ENCODE measurements at places on chromosomes 13 and 19. TPM values are rescaled to one million over a fixed set of nuclear protein-coding genes. Genes with fewer than 3 reads are reported as not detected.
A peak's percentile ranks its signal among the peaks of the same experiment; 100 is the strongest.

- H3K4me1 ChIP-seq = no peaks in the 10 kb centered on the region
- H3K4me3 ChIP-seq = no peak overlapping the region
- H3K27ac ChIP-seq = no peak overlapping the region
- DNase-seq = no peak
These were observed 2473.5 kb downstream of the PCDH9 start for GRCh38 chr13:64756621-64757020.

- H3K4me3 ChIP-seq = peak within 1 kb of the TSS; percentile 51
- H3K27me3 ChIP-seq = no peaks in the 10 kb centered on the region
- DNase-seq = peak; percentile 79
- peaks cover 36% of the 10 kb centered on the region for H3K4me1 ChIP-seq
These were observed at the start of gene TLE6 for GRCh38 chr19:2977001-2977745. Gene TLE6, plus strand, starts transcription at chr19:2977564. Its CDS starts 670 bp downstream, at chr19:2978234.

- H3K27me3 ChIP-seq = no peaks in the 10 kb centered on the region
- peak overlapping the region; percentile 83 for H3K4me3 ChIP-seq
- peak overlapping the region; percentile 99 for H3K27ac ChIP-seq
- peaks cover 22% of the 10 kb centered on the region for H3K36me3 ChIP-seq
- peaks cover 65% of the 10 kb centered on the region for H3K4me1 ChIP-seq
- no peak for DNase-seq
These were observed 1.5 kb downstream of the CALM3 start for GRCh38 chr19:46602392-46603194.

DNA sequence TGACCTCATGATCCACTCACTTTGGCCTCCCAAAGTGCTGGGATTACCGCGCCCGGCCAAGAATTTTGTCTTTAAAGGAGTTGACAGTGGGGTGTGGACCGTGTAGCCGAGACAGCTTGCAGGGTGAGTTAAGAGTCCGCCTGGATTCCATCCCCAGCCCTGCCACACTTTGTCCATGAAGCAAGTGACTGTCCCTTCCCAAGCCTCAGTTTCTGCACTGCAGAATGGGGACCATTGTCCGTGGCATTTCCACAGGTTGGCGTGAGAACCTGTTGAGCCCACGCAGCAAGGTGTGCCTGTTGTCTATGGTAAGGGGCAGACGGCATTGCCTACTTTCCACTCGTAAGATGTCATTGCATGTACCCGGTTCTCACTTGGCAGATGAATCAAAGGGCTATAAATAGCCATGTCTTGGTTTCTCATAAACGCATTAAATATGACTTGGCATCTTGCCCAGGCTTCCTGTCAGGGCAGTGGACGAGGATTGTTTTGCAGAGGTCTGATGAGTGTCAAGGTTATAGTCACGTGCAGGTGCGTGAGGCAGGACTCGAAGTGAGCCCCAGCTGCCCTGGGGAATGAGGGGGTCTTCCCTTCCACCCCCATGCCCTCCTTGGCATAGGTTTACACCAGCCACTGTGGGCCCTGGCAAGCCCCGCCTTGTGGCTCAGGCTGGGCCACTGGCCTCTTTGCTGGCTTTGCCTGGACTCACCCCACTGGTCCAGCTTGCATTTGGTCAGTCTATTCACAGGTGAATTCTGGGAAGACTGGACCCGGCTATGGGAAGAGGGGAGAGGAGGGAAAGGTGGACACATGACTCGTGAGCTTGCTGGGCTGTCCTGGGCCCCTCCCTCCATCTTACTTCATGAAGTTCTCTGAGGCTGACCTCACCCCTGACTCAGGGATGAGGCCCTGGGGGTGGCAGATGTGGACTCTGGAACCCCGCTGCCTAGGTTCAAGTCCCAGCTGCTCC is 14.6 kb downstream of the FAM187B start:
- peak; percentile 70 for DNase-seq
- H3K4me3 ChIP-seq = no peak overlapping the region
- no peaks in the 10 kb centered on the region for H3K27me3 ChIP-seq
- peaks cover 20% of the 10 kb centered on the region for H3K4me1 ChIP-seq

DNA sequence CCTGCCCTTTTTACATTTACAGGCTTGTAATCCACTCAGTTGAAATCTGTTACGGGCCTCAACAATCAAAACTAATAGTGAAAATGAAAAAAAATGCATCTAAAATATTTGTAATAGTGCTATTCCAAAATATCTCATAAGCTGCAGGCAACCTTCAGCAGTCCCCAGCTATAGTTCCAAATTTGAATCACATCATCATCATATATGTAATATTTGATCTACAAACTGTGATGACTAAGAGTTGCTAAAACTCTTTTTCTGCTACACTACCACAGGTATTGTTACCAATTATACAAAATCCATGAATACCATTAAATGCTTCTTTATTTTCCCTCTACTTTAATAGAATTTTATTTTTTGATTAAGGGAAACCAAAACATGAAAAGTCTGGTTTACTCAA is 121.4 kb upstream of the RFC3 start:
- no peak overlapping the region for H3K27ac ChIP-seq
- H3K4me3 ChIP-seq = no peak overlapping the region
- no peaks in the 10 kb centered on the region for H3K27me3 ChIP-seq
- H3K36me3 ChIP-seq = no peaks in the 10 kb centered on the region
- no peaks in the 10 kb centered on the region for H3K4me1 ChIP-seq

- H3K27ac ChIP-seq = no peak overlapping the region
- H3K36me3 ChIP-seq = no peaks in the 10 kb centered on the region
- DNase-seq = no peak
- no peaks in the 10 kb centered on the region for H3K4me1 ChIP-seq
- H3K4me3 ChIP-seq = no peak overlapping the region
These were observed 35.7 kb downstream of the TSKS start for GRCh38 chr19:49727217-49728030.

- H3K4me3 ChIP-seq = no peak overlapping the region
- H3K4me1 ChIP-seq = peaks cover 14% of the 10 kb centered on the region
- no peaks in the 10 kb centered on the region for H3K36me3 ChIP-seq
- H3K27me3 ChIP-seq = no peaks in the 10 kb centered on the region
These were observed 24.5 kb downstream of the TEX101 start for GRCh38 chr19:43439032-43439708.

DNA sequence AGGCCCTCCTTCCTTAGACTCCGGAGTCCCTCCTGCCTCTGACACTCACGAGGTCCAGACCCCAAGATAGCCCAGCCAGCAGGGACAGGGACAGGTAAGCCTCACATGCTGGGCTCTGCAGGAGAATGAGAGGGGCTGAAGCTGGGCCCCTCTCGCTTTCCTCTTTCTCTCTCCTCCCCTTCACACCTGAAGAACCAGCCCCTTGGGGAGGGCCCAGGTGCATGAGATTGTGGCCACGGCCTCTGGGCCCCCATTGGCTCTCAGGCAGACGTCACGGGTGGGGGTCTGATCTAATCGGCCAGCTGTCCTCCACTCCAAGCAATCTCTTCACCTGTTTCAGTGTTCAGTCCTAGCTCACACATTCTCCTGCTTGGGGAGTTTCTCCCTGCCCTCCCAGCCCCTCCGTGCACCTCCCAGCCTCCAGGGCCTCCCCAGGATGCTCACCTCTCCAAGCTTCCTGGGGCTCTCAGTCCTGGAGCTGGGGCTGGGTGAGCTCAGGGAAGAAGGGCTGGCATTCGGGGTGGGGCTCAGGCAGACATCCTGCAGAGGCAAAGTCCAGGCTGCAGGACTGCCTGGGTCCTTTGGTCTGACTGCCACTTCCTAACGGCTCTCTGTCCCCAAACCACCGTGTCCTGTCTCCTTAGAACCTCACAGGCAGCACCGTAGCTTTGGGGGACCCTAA is 2.8 kb downstream of the TMEM150B start:
- H3K36me3 ChIP-seq = no peaks in the 10 kb centered on the region
- H3K4me1 ChIP-seq = no peaks in the 10 kb centered on the region
- H3K27ac ChIP-seq = no peak overlapping the region
- peaks cover 42% of the 10 kb centered on the region for H3K27me3 ChIP-seq
- DNase-seq = no peak

DNA sequence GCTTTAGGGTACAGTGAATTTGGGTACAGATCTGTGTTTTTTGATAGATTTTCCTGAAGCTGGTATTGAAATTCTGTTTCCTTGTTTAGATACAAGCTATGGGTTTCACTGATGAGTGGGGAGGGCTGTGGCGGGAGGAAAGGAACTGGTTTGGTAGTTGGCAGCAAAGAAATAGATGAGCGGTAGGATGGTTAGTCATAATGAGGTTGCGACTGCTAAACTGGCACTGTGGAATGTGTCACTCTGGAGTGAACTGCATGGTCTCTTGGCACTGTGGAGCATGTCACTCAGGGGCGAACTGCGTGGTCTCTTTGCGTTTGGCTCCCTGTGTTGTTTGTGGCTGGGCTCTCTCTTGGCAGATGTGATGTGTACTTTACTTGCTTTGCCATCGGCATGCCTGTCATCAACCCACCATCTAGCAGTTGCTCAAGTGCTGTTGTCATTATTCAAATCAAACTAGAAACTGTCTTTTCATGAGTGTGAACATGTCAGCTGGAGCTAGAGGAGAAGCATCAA is 82.1 kb downstream of the ATP8A2 start:
- H3K4me3 ChIP-seq = no peak overlapping the region
- H3K4me1 ChIP-seq = no peaks in the 10 kb centered on the region
- no peak for DNase-seq
- H3K27ac ChIP-seq = no peak overlapping the region
- H3K27me3 ChIP-seq = no peaks in the 10 kb centered on the region
- no peaks in the 10 kb centered on the region for H3K36me3 ChIP-seq

GRCh38 chr19:17049711-17050280 is 23.2 kb upstream of the CPAMD8 start:
- no peak overlapping the region for H3K27ac ChIP-seq
- peaks cover 6% of the 10 kb centered on the region for H3K36me3 ChIP-seq
- no peak overlapping the region for H3K4me3 ChIP-seq
- H3K4me1 ChIP-seq = no peaks in the 10 kb centered on the region
- no peaks in the 10 kb centered on the region for H3K27me3 ChIP-seq

DNA sequence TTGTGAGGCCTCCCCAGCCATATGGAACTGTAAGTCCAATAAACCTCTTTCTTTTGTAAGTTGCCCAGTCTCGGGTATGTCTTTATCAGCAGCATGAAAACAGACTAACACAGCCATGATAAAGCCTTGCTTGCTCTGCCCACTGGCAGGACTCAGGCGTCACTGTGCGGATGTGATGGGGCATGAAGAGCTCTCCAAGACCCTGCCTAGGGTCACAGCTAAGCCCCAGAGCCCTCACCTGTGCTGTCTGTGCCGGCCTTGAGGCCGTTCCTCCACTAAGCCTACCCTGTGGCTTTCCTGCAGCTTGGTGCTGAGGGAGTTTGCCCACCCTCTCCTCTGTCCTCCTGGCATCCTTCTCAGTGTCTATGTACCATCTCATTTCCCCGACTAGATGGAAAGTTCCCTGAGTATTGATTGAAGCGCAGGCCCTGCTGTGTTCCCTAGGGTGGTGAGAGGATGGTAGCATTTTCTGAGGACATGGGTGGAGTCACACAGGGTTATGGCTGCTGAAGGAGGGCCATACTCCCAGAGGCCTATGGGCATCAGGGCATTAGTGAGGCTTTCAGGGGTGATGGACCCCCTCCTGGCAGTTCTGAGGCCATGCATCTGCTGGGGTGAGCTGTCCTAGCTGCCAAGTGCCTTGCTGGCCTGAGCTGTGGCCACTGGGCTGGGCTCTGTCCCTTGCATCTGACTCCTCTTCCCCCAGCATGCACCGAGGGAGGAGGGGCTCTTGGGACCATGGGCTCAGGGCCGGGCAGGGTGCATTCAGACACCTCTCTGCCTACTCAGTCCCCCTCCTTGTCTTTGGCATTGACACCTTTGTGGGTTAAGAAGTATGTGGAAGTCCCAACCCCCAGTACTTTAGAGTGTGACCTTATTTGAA is 75.3 kb downstream of the TEX29 start:
- H3K4me1 ChIP-seq = no peaks in the 10 kb centered on the region
- no peak for DNase-seq
- H3K4me3 ChIP-seq = no peak overlapping the region
- H3K36me3 ChIP-seq = no peaks in the 10 kb centered on the region

DNA sequence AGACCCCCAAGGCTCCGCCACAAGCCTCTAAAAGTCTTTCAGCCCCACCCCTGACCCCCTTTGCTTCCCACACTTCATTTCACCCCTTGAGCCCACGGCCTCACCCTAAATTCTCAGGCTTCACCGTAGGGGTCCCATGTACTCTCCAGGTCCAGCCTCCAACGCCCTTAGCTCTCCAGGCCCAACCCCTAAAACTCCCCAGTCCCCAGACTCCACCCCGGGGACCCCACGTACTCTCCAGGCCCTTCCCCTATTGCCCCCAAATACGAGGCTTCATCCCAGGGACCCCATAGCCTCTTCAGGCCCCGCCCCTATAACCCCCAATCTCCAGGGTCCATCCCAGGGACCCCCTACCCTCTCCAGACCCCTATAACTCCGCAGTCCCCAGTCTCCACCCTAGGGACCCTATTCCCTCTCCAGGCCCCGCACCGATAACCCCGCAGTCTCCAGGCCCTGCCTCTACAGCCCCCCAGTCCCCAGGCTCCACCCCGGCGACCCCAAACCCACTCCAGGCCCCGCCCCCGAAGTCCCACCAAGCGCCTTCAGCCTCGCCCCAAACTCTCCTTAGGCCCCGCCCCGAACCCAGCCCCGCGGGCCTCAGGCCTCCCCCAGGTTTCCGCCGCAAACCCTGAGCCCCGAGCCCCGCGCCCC is 619 bp downstream of the MED16 start:
- peaks cover 9% of the 10 kb centered on the region for H3K4me1 ChIP-seq
- H3K4me3 ChIP-seq = peak overlapping the region; percentile 70
- no peaks in the 10 kb centered on the region for H3K27me3 ChIP-seq
- no peak for DNase-seq
- H3K27ac ChIP-seq = peak overlapping the region; percentile 87

GRCh38 chr19:32415669-32416068 is 10.1 kb downstream of the DPY19L3 start:
- no peaks in the 10 kb centered on the region for H3K4me1 ChIP-seq
- H3K4me3 ChIP-seq = no peak overlapping the region
- no peak overlapping the region for H3K27ac ChIP-seq
- no peaks in the 10 kb centered on the region for H3K27me3 ChIP-seq
- peaks cover 61% of the 10 kb centered on the region for H3K36me3 ChIP-seq

- H3K4me3 ChIP-seq = peak overlapping the region; percentile 1
- H3K4me1 ChIP-seq = peaks cover 37% of the 10 kb centered on the region
- no peaks in the 10 kb centered on the region for H3K27me3 ChIP-seq
- DNase-seq = no peak
These were observed 29.6 kb downstream of the PAK4 start for GRCh38 chr19:39155114-39155700.

- peaks cover 95% of the 10 kb centered on the region for H3K4me1 ChIP-seq
- no peak for DNase-seq
- no peaks in the 10 kb centered on the region for H3K36me3 ChIP-seq
- H3K27me3 ChIP-seq = no peaks in the 10 kb centered on the region
- no peak overlapping the region for H3K4me3 ChIP-seq
These were observed 8.2 kb downstream of the MYCBP2 start for GRCh38 chr13:77318741-77319140.

GRCh38 chr19:31986951-31987350 is 358.5 kb upstream of the ZNF507 start:
- no peaks in the 10 kb centered on the region for H3K4me1 ChIP-seq
- no peak for DNase-seq
- H3K4me3 ChIP-seq = no peak overlapping the region

The NLRP9 gene
- total RNA-seq = not detected

The LILRB1 gene
- 1.5 TPM for total RNA-seq

The TGFB1 gene
- total RNA-seq = 13.6 TPM

The B3GNT8 gene
- total RNA-seq = 38.5 TPM

The PRSS57 gene
- total RNA-seq = not detected

The OR7D2 gene
- total RNA-seq = not detected

The CYP4F8 gene
- not detected for total RNA-seq

The IQCN gene
- total RNA-seq = 3.1 TPM

The RAVER1 gene
- 16.0 TPM for total RNA-seq

The PABPC3 gene
- 0.22 TPM for total RNA-seq

Measured in esophagus squamous epithelium (tissue), 5 donors.